Myocyte (in vitro differentiated cells): ENCODE measurements at places on chromosomes 13 and 19. TPM values are rescaled to one million over a fixed set of nuclear protein-coding genes. Genes with fewer than 3 reads are reported as not detected.

Gene LSR
- 0.43 and 0.83 TPM in 2 replicates for total RNA-seq

Gene ZNF610
- total RNA-seq, result 3.3 and 4.4 TPM in 2 replicates

Gene ZNF616
- 10.6 and 11.3 TPM in 2 replicates for total RNA-seq

DNA sequence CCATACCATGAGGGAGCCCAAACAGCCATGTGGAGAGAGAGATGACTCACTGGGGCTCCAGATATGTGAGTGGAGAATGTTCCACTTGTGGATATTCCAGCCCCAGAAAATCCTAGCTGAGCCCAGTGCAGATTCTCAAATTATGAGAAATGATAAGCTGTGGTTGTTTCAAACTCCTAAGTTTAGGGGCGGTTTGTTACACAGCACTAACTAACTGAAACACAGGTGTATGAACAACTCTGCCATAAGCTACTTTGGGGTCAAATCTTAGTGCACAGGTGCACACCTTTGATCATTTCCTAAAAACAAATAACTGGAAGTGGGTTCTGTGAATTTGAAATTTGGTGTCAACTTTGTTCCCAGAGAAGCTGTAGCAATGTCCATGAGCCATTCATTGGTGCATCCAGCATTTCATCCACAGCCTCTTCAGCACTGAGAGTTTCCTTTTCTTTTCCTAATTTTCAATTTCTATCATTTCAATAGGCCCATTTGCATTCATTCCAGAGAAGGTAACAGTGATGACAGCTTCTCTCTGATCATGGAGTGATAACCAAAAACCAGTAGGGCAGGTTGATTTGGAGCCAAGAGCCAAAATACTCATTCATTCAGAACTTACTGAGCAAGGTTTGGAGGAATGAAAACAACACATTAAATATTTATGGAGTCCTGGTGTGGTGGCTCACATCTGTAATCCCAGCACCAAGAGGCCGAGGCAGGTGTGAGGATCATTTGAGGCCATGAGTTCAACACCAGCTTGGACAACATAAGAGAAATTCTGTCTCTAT lies 8.8 kb upstream of the CLPP start:
- DNase-seq, result no peak

- DNase-seq, result no peak
These were observed 14.1 kb downstream of the SLC27A5 start for GRCh38 chr19:58497634-58498170.

GRCh38 chr19:43351998-43352746 lies 1.3 kb upstream of the CD177 start:
- DNase-seq, result no peak
